ENCODE measurements at places on chromosomes 12 and 14.

- DNase-seq = no peak
These were observed 137.8 kb downstream of the PHLDA1 start for GRCh38 chr12:75893765-75894164.

DNA sequence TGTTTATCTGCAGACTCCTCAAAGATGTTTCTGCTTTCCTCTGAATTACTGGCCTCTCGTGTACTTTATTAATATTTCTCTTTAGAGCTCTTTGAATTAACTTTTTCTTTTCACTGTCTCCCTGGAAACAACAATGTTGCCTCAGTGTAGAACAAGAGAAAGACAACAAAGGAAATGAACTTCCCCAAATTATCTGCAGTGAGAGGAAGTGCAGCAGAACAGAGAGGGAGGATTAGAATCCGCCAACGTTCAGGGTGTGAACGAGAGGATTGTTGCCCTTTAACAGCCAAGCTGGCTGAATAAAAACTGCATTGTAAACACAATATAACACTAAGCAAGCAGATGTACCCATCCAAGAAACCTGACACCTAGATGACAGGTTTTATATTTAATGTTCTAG lies 375.9 kb downstream of the GALC start:
- no peak for DNase-seq

DNA sequence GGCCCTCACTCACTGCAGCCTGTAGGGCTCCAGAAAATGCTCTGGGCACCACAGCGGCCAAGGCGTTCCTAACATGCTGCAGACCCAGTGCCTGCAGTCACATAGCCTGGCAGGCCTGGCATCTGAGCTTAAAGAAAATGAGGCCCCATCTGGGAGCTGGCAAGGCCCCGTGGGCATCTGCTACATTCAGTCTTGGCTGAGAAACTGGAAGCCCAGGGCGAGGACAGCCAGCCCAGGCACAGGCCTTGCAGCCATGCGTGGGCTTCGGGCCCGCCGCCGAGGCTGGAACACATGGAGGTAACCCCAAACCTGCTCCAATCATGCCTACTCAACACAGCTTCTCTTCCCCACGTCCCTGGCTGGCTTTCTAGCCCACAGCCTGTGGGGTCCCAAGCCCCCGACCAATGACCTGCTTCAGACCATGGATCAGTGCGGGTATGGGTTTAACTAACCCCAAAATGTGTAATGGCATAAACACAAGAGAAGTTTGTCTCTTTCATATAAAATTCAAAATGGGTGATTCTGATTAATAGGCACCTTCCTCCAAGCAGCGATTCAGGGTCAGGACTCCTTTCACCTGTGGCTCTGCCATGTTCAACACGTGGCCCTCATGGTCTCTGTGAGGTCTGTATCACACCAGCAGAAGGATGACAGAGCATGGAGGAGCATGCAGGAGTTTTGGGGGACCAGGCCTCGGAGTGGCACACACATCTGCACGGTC lies 6.4 kb downstream of the NGB start:
- no peak for DNase-seq

GRCh38 chr12:7705846-7706245 lies 5.4 kb upstream of the DPPA3 start:
- DNase-seq = no peak

DNA sequence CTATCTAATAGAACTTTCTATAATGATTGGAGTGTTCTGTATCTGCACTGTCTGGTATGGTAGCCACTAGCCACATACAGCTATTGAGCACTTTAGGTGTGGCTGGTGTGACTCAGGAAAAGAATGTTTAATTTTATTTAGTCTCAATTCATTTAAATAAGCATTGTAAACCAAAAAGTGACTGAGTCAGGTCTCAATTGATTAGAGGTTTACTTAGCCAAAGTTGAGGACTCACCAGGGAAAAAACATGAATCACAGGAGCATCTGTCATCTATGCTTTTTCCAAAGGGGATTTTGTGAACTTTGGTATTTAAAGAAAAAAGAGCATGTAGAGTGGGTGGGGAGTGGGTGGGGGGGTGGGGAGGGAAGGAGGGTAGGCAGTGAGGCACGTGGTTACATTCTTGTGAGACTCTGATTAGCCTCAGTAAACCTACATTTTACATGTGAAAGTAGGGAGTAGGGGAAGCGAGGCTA lies 473.1 kb downstream of the ATP23 start:
- no peak for DNase-seq

GRCh38 chr12:21800011-21800410 lies 25.5 kb upstream of the KCNJ8 start:
- no peak for DNase-seq

- no peak for DNase-seq
These were observed 38.7 kb upstream of the NOVA1 start for GRCh38 chr14:26636561-26636960.

DNA sequence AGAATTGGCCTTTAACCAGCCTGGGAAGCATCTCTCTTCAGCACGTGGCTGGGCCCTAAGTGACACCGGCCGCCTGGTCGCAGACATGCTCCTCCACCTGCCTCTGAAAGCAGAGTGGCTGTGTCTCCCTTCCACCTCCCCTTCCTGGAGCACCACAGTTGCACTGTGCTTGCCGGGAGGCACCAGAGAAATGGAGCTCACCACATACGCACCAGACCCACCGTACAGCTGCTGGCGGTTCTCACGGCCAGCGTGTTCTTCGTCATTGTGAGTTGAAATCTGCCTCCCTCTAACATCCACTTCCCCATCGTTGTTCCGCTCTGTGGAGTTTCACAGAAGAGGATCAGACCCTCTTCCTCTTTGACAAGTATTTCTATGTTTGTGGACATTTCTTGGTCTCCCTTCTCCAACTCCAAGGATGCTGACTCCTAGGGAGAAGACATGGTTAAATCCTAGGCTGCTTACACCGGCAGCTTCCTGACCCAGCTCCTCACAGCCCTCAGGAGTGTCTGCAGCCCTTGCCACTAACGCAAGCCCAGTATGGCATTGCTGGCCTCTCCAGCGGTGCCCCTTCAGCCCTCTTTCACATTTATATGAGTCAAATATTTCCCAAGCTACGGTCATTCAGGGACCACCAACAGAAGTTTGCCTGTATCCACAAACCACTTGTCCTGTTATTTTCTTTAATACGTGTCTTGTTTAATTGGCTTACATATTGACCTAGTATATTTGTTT lies 11.5 kb upstream of the KRT5 start:
- DNase-seq = no peak

GRCh38 chr14:51073731-51074130 lies 21.2 kb downstream of the TRIM9 start:
- no peak for DNase-seq

GRCh38 chr12:130320536-130320935 lies 17.2 kb upstream of the PIWIL1 start:
- no peak for DNase-seq

Measured in substantia nigra (tissue), 51 donors.